ENCODE measurements at places on chromosomes 2 and 18.
A peak's percentile ranks its signal among the peaks of the same experiment; 100 is the strongest.

GRCh38 chr2:217160978-217161973 lies 301.4 kb upstream of the TNP1 start:
- DNase-seq, result no peak

GRCh38 chr2:241739651-241740050 lies 5.2 kb downstream of the D2HGDH start:
- peak; percentile 42 for DNase-seq

DNA sequence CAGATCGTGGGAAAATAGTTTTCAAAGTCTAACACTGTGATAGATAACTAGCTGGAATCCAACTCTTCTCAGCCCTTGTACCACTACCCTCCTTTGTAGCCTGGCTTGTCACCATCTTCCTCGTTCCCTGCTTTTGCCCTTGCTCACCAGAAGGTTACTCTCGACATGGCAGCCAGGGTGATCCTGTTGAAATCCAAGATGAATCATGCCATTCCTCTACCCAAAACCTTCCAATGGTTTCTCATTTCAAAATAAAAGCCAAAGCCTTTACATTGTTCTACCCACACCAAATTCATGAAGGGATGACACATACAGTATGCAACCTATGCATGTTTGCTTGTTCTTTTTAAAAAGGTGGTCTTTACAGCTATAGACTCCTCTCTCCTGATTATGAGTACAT lies 45.7 kb downstream of the STAT4 start:
- DNase-seq, result peak; percentile 46

DNA sequence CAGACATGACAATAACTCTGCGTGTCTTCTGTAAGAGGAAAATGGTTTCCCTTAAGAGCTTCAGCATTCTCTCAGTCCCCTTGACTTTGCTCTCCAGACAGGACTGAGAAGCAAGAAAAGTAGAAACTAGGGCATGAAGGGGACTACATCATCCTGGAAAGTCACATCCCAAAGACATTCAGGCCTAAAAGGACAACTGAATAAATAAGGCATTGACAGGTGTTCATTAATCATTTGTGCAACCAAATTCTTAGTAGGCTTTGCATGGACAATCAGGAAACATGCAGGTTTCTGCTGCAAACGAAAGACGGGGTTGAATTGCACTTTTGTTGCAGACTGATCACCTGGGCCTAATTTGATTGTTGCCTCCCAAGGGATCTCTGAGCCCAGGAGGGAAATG lies 1.2 kb upstream of the SGPP2 start:
- no peak for DNase-seq

DNA sequence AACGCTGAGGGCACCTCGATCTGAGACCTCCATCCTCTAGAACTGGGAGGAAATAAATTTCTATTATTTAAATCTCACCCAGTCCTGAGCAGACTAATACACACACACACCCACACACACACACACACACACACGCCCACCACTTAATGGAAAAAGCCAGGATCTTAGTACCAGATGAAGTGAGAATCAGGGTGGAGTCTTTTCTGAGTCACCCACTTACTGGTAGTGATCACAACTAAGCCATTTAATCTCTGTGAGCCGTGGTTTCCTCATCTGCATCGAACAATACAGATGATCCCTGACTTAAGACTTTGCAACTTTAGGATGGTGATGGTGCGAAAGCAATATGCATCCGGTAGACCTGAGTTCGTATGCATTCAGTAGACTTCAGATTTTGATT lies 18.6 kb downstream of the THNSL2 start:
- DNase-seq, result peak; percentile 48

- no peak for DNase-seq
Observed at GRCh38 chr18:30465096-30465495, 577.4 kb downstream of the DSC3 start.

- DNase-seq, result no peak
Observed at GRCh38 chr2:98160554-98160953, 73.6 kb downstream of the VWA3B start.

DNA sequence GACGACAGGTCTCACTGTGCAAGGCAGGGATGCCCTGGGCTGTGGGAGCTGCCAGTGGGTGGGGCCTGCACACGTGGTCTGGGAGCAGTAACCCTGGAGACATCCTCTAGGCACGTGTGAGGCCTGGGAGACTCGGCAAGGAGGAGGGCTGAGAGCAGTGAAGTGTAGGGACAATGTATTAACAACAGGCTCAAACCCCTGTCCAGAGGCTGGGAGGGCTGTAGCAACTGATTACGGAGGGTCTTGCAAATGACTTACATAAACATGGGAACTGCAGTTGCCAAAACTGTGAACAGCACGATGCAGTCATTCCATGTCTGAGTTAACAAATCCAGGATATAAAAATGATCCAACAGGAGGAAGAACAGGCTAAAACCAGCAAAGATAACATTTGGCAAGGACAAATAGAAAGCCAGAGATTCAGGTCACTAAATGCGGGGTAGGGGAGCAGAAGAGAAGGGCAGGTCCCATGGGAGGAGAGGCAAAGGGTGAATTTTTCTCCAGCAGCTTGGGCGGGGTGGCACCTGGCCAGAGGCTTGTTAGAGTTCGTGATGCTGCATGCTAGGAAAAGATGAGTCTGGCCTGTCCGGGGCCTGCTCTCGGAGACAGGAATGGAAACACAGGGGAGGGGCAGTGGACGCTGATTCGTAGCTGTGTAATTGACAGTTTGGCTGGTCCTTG lies 44.9 kb downstream of the CYP27C1 start:
- peak; percentile 69 for DNase-seq

GRCh38 chr2:240732911-240733622 lies 41.4 kb downstream of the AQP12A start:
- DNase-seq, result no peak

GRCh38 chr2:143152637-143153036 lies 23.4 kb downstream of the ARHGAP15 start:
- DNase-seq, result no peak

GRCh38 chr2:207474863-207475485 lies 54.8 kb upstream of the CREB1 start:
- DNase-seq, result peak; percentile 66

DNA sequence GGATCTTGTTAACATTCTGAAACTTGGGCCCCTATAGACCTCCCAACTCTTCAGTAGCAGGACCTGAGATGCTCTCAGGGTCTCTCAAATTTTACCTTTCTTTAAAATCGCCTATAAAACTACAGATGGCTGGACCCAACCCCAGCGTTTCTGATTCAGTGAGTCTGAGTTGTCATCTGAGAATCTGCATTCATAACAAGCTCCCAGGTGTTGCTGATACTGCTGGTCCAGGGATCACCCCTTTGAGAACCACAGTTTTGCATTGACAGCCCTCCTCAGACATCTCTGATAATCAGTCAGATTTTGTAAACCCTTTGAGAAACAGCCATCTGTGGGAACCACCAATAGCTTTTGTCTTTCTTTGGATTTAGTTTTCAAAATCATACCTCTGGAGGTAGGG lies 315.8 kb downstream of the CYRIA start:
- DNase-seq, result no peak

DNA sequence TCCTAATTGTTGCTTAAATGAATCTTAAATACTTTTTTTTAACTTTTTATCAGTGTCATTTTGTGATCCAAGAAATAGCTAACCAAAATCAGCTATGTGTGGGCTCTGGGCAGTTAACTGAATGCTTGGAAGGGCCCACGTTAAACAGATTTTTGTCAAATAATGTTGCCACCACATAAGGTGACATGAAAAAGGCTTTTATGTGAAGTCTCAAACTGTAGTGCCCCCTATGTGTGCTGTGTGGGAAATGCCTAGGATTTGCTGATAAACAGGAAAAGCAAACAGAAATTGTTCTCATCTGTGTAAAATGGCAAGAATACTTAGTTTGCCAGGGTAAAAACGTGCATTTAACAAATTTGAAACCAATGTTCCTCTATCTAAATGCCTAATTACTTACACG lies 242.2 kb downstream of the ZNF516 start:
- DNase-seq, result no peak

DNA sequence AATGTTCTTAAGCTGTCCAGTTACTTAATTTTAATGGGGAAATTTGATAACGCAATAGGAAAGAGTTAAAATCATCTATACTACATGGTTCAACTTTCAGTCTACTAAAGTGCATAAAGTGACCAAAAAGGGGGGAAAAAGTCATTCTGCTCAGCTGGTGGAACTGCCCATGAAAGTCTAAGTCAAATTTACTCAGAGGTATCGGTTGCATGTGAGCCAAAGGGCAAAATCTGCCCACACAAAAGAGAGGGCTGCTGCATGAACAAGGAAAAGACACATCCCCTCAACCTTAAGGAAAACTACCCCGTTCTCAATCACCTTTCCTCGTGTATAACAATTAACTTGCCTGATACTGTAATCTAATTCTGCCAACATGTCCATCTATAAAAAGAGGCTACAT lies 126.1 kb downstream of the TCF4 start:
- no peak for DNase-seq

DNA sequence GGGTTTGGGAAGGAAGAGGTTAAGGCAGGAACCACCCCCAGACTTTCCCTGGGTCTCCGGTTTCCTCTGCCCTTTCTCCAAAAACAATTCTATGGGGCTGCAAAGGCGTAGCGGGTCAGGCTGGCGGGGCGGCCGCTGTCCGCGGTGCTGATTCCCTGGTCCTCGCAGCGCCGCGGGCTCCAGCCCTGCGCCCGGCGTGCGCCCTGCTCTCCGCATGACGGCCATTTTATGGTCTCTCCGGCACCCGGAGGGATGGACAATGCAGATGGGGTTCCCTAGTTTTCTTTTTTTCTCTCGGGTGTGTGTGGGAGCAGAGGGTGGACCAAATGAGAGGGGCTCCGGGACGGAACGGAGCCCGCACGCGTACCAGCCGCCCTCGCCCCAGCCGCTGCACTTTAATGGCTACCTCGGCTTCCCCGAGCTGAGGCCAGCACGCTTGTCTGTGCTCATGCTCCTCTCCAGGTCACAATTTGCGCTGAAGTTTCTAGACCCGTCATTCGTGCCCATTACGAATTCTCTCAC lies 1.6 kb downstream of the ST8SIA3 start:
- peak; percentile 38 for DNase-seq

- peak; percentile 2 for DNase-seq
Observed at GRCh38 chr2:122831649-122832048, 1076.2 kb downstream of the TSN start.

DNA sequence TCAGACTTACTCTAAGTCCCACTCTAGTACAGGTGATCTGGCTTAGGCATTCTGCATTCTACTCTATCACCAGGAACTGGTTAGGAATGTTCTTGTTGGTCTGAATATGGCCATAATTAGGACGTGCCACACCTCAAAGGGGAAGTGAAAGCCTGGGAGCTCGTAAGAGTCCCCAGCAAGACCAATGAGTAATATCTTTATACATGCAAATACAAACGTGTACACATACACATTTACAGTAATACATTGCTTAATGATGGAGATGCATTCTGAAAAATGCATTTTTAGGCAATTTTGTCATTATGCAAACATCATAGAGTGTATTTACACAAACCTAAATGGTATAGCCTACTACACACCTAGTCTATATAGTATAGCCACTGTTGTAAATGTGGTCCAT lies 19.5 kb upstream of the ERCC3 start:
- no peak for DNase-seq

- DNase-seq, result no peak
Observed at GRCh38 chr2:55703350-55703749, 9.7 kb upstream of the PNPT1 start.

GRCh38 chr2:241629762-241630435 lies 7.1 kb downstream of the THAP4 start:
- no peak for DNase-seq

DNA sequence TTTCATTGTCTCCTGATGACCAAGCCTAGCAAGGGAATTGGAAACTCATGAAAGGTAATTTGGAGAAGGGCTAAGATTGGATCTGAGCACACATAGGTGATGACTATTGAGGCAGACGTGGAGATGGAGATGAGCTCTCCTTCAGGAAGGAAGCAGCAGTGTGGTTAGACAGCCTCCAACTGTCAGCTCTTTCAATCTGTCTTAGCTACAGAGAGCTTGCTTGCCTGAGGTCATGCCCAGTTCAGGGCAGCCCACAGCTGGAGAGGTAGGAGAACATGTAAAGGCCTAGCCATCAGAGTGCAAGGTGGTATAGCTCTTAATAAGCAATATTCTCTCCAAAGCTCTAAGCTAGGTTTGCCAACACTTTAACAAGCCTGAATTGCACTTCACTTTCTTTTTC lies 79.2 kb downstream of the THSD7B start:
- DNase-seq, result no peak

GRCh38 chr2:188272121-188272520 lies 19.6 kb upstream of the GULP1 start:
- DNase-seq, result no peak

DNA sequence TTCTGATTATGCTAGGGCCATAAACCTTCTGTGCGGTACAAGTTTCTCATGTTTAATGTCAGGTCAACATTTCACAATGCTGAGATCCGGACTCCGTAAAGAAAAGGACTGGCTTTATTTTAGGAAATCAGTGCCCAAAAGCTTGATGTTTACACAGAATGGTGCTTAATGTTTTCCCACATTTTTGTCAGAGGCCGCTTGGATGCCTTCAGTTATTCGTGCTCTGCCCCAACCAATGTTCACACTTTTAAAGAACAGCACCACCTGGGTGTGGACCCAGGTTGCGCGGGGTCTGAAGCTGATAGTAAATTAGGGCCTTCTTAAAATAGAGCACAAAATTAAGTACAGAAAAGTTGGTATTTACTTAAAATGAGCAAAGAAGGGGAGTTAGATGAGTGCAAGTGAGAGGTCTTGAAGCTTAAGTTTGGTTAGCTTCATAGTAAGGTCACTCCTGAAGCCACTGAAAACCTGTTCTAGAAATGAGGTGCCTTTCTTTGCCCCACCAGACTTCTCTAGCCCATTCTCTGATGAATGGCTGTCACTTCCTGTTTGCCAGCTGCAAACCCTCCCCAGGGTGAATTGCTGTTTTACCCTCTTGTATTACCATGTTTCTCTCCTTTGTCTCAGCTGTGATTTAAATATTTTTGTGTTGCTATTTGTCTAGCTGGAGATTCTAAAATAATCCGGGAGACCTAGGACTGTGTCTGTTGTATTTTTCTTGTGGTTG lies 20.5 kb downstream of the SLC3A1 start:
- no peak for DNase-seq

- DNase-seq, result no peak
Observed at GRCh38 chr18:48828691-48829442, 121.9 kb downstream of the SMAD7 start.

- no peak for DNase-seq
Observed at GRCh38 chr2:170689481-170689880, 25.7 kb upstream of the SP5 start.

DNA sequence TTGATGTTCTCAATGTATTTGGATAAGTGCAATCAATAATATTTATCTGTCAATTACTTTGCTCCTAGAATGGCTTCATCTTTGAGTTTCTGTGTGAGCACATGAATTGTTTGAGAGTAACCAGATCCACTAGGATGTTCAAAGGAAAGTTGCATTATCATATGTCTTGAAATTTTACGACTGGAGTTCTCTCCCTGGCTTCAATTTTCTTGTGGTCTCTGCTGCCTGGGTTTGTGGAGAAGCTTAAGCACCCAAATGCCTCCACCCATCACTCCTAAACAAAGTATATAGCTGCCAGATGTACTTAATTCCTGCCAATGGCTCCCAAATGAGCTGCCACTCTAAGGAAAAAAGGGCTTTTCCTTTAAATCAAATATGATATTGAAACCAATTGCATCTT lies 1149.4 kb upstream of the ZEB2 start:
- no peak for DNase-seq
